DMS79 (cell line): ENCODE measurements at places on chromosomes 6 and 20.

DNA sequence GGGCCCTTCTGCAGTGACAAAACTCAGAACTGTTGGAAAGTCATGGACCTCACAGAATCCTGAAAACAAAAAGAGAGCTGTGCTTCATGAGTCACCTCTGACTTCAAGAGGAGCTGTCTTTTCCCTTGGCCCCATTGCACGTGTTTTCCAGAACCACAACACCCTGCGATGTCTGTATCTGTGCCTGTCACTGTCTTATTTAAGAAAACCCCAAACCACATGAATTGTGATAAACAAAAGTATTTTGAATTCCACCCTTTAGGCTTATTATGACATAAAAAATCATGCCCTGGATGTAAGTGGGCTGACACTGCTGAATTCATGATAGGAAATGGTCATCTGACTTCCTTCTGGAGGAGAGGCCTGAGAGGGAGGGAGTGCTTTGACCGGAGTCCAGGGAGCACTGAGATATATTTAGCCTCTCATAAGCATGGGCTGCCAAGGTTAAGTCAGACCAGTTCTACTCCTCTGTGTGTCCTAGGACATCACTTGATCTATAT, 96.4 kb upstream of the DUSP22 start:
- DNase-seq: no peak

DNA sequence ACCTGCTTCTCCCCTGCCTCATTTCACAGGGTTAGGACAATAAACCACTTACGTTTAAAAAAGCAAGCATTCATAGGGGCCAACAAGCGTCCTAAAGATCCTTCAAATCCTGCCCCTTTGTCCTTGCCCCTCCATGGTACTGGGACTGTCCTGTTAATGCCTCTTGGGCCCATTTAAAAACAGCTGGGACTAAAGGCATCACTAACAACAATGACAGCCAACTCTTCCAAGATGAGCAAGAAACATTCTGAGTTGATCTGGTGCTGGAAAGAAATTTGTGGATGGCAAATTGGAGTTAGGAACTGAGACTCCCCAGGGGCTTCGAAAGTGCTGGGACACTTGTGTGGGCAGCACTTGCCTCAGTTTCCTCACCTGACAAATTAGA, 93.4 kb downstream of the ZMYND8 start:
- no peak for DNase-seq

DNA sequence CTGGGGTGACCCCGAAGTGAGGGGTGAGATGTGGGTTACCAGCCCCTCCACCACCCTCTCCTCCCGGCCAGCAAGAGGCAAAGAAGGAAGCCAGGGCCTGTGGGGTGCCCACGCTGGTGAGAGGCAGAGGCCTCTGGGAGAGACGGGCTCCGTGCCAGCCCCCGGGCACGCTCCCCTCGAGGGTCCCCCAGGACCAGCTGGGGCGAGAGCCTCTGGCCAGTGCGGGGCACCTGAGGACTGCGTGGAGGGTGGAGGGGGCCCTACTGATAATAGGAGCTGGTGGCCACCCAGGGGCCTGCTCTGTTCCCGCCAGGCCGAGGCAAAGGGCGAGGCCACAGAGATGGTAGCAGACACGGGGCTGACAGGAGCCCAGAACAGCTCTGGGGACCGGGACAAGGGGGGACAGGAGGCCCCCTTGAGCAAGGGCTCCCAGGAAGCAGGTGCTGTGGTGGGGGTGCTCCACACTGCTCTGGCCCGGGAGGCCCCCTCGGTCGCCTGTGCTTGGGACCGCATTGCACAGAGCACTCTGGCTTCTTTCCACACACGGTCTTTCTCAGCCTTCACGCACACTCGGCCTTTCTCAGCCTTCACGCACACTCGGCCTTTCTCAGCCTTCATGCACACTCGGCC, 226.9 kb downstream of the TTLL2 start:
- no peak for DNase-seq

GRCh38 chr6:71028236-71028876, 71.5 kb upstream of the B3GAT2 start:
- no peak for DNase-seq

DNA sequence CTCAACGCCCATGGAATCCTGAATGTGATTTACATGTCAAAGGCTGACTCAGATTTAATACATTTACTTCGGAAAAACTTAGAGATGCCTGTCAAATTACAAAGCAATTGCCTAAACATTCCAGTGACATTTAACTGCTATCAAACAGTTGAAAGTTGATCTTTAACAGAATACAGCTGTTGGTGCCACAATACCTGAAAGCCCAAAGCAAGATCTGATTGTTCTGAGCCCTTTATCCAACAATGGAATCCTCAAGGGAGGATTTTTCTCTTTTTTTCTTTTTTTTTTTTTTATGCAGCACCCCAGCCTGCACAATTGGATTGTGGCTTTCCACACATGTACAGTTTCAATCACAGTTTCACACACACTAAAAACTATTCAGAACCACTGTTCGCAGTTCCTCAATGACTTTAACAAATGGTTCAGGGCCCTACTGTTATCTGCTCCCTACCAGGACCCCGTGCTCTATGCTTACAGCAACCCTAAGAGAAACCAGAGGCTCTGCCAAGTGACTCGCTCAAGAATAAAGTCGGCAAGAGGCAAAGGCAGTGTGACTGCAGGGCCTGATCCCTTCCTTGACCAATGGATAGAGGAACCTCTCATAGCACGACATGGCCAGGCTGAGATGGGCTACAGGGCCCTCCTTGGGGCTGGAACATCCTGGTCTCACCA, 33.3 kb downstream of the EPB41L2 start:
- DNase-seq: no peak

- no peak for DNase-seq
These were observed 174.8 kb upstream of the ARG1 start for GRCh38 chr6:131398176-131398575.

DNA sequence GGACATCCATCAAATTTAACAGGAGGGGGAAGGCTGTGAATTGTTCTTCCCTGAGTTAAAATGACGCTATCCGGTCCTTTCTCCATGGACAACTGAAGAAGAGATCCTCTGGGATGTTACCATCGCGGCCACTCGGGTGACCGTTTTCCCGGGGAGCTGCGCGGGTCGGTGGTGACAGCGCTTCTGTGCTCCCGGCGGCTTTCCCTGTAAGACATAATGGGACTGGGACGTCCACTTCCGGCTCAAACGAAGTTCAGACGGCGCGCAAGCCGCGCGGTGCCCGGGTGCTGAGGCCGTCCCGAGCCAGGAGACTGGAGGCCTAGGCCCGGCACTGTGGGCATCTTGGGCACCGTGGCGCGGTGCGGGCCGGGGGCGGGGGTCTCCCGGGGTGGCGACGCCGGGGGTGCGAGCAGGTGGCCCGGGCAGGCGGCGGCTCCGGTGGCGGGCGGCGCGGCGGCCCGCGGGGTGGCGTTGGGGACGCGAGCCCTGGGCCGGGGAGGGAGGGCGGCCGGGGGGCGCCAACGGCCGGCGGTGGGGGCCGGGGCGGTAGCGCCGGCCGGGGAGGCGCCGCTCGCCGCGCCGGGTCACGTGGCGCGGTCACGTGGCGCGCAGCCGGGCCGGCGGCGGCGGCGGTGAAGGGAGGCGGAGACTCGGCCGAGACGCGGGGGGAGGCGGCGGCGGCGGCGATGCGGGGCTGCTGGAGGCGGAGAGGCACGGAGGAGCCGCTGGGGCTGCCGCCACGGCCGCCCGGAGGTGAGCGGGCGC, 63.6 kb downstream of the GTF2H5 start:
- peak; percentile 29 for DNase-seq

GRCh38 chr20:19706463-19706862, 51.6 kb upstream of the RIN2 start:
- DNase-seq: no peak

GRCh38 chr6:85389151-85389797, 60.6 kb upstream of the NT5E start:
- DNase-seq: no peak

GRCh38 chr20:5780846-5781217, 30.6 kb downstream of the SHLD1 start:
- no peak for DNase-seq

- no peak for DNase-seq
These were observed 63.2 kb downstream of the SEL1L2 start for GRCh38 chr20:13927171-13927570.

- DNase-seq: no peak
These were observed 14.0 kb downstream of the SMLR1 start for GRCh38 chr6:130841128-130841728.

- DNase-seq: no peak
These were observed 35.7 kb downstream of the TSPYL4 start for GRCh38 chr6:116218172-116218633.

GRCh38 chr6:145813285-145814034, 1.1 kb downstream of the FBXO30 start:
- no peak for DNase-seq

- DNase-seq: no peak
These were observed 369.3 kb downstream of the GRIK2 start for GRCh38 chr6:101762851-101763250.

GRCh38 chr6:162637317-162637716, 90.2 kb downstream of the PRKN start:
- no peak for DNase-seq

DNA sequence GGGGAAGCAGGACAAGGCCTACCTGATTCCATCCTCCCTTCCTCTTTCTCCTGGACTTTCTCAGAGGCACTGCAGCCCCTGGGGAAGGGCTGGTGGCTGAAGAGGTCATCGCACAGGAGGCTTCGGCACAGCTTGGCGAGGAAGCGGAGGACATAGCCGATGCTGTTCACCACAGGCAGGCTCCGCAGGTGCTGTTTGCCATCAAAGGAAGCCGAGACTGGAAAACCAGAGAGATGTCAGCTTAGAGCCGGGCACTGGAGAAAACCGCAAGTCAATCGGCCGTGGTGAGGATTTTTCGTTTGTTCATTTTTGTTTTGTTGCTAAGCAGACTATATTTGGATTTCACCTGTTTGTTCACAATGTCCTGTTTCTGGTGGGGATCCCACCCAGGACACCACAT, 79.2 kb downstream of the SCML4 start:
- no peak for DNase-seq

GRCh38 chr6:75296811-75297779, 12.5 kb upstream of the TMEM30A start:
- no peak for DNase-seq

DNA sequence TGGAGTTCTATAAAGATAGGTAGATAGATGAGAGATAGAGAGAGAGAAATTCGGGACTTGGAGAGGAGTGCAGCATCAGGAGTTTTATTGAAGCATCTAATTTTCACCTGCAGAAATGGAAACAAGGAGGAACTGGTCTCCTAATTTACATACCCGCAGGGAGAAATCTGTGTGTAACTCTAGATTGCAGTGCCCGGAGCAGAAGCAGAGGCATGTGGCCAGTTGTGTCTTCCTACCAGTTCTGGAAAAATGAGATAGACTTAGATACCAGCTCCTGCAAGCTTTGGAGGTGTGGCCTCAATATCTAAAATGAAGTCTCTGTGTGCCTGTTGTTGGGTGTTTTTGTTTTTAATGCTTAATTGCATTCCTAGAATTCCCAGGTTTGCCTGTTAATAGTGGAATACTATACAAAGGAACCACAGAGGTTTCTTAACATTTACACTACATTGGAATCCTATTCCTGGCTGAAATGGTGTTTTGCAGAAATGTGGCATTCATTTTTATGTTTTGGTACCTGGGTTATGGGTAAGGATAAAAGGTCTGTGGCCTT, 57.4 kb downstream of the DTD1 start:
- DNase-seq: no peak

DNA sequence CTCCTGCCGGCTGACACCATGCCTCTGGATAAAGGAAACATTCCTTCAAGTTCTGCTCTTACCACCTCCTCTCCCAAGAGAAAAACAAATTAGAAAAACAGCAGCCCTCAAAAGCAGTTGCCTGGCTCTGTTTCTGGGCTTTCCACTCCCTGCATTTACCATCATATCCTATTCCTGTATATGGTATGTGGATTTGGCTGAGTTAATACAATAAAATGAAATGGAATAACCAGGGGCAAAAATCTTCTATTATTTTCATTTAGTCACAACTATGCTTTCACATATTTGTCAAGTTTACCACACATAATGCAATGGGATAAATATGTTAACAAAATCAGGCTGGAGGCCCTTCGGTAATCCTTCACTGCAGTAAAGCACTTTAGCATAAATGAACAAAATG, 34.3 kb downstream of the COL12A1 start:
- no peak for DNase-seq

DNA sequence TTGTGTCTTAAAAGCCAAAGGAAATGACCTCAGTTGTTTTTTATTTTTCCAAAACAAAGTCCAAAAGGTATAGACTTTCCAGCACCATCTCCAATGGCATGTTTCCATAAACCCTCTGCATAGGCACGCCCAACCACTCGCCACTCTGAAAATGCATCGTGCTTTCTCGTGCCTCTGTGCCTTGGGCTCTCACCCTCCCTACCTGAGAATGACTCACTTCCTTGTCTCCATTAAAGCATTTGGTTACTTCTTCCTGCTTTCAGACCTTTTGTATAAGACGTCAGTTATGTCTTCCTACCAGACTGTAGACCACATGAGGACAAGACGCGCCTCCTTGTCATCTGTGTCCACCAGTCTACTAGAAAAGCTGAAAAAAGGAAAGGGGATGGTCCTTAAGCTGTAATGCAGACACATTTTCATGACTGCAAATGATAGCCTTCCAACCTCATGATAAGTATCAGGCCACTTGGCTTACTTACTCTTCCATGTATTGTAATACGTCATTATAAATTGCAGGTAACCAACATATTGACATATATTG, 61.2 kb upstream of the CDYL start:
- DNase-seq: no peak

DNA sequence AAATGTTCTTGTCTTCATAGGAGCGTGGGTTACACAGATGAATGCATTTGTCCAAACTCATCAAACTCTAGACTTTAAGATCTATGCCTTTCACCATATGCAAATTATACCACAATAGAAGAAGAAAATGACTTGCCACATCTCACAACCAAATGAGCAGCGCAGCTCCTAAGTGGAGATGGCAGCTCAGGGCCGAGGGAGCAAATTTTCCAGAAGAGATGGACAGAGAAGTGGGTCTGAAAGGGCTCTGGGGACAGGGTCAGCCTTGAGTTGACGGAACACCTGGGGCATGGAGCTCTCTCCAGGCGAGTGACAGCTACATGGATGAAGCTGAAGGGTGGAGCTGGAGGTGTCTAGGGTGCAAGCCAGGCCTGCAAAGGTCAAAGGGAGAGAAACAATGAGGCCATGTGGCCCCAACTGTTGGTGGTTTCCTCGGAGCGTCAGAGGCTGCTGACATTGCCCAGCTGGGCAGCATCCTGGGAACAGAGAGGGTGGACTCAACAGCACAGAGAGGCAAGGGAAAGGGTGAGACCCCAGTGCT, 228.3 kb downstream of the NRN1 start:
- no peak for DNase-seq

- no peak for DNase-seq
These were observed 710.3 kb upstream of the MARCKS start for GRCh38 chr6:113146878-113147277.

- no peak for DNase-seq
These were observed 99.4 kb upstream of the ADTRP start for GRCh38 chr6:11878029-11878428.
